ENCODE measurements at places on chromosomes 3 and 15.

DNA sequence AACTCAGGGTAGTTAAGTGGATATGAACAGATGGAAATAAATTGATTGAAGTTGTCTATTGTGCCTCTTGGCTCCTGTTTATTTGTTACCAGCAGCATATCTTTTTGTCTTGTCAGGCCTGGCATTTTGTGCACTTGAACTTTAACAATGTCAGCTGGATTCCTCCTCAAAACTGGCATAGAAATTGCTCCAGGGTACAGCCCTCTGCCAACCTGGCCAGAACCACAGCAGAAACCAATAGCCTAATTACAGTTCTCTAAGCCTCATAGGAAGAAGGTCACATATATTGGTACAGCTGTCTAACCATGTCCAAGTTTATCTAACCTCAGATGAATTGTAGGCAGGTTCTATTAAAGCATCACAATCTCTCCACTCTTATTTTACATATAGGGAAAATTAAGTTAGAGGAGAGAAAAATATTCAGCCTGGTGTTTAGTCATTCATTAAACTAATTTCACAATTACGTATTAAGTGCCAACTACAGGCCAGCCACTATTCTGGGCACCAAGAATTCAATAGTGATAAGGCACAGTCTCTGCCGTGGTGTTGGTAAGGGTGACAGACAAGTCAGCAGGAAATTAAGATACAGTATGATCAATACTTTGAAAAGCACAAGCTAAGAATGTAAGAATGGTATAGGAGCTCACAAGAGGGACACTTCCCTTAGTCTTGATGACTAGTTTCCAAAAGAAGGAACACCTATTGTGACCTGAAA, 452.9 kb upstream of the NECTIN3 start:
- no peak for DNase-seq

DNA sequence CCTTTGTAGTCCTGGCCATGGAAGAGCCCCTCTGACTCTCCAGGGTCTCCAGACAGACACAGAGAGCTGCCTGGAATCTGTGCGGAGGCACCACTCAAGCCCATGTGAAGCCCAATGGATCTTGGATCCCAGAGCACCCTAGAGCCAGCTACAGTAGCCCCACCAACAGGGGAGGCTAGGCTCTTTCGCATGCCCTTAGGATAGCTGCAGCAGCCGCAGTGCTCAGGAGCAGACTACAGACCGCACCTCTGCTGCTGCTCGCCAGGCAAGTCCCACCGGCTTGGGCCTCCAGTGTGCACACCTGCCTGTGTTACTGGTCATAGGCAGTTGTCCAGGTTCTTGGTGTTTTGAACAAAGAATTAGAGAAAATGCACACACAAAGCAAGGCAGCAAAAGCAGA, 131.6 kb downstream of the SPATA16 start:
- no peak for DNase-seq

GRCh38 chr3:55687526-55687925, 200.4 kb upstream of the WNT5A start:
- DNase-seq = no peak

GRCh38 chr15:85351965-85352364, 28.4 kb upstream of the AKAP13 start:
- DNase-seq = no peak

DNA sequence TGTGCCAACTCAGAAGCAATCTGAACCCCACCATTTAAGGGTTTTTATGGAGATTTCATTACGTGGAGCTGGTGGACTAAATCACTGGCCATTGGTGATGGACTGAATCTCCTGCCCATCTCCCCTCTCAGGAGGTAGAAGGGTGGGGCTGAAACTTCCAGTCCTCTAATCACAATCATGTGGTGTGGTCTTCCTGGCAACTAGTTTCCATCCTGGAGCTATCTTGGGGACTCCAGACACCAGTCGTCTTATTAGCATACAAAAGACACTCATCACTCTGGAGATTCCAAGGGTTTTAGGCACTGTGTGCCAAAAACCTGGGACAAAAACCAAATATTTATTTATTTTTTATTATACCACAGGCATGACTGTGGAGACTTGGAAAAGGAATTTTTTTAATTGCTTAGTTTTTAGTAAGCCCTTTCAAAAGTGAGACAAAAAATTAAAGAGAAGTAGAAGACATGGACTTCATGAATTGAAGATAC, 203.6 kb downstream of the WNT5A start:
- no peak for DNase-seq

DNA sequence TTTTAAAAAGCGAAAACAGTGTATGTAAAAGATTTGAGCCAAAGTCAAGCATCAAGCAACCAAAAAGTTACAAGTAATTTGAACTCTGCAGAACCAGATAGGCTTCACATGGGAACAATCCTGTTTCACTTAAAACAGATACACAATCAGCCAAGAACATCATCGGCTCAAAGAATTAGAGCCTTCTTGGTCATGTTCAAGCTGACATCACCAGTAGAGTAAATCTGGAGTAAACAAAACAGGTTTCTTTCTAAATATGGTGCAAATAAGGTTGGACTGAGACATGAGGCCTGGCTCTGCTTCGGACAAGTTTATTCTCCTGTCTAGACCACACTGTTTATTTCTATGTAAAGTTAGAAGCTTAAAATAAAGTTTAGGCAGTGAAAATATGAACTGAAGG, 116.0 kb downstream of the GMNC start:
- no peak for DNase-seq

- DNase-seq = no peak
Measured at GRCh38 chr15:52491472-52491871, 37.2 kb downstream of the MYO5A start.

Data from stimulated activated CD4-positive, alpha-beta T cell treated with anti-CD3 and anti-CD28 coated beads, TNF-alpha, amount 100 ng/mL, for 48 hours (primary cell).